ENCODE measurements at places on chromosomes 1 and 21.

GRCh38 chr1:93746021-93746812 is 64.6 kb upstream of the BCAR3 start:
- peak; percentile 16 for DNase-seq

- DNase-seq: peak; percentile 55
These were observed 83.4 kb upstream of the KCNE2 start for GRCh38 chr21:34280389-34280795.

- no peak for DNase-seq
These were observed 54.9 kb upstream of the TSPAN2 start for GRCh38 chr1:115144176-115144575.

DNA sequence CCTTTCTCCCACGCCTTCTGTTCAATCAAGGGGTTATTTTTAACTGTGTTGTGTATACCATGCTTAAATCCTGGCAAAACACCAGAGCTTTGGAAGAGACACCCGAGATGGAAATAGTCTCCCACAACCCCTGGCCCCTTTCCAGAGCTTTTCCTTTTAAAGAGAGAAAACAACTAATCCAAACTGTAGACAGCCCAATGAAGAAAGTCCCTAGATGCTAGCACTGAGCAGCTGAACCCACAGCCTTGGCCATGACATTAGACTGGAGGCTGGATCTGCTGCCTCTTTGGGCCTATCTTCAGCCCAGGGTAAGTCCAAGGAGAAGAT is 64.9 kb upstream of the ARTN start:
- DNase-seq: no peak

- no peak for DNase-seq
These were observed 2.7 kb upstream of the RBM15 start for GRCh38 chr1:110336300-110337039.

DNA sequence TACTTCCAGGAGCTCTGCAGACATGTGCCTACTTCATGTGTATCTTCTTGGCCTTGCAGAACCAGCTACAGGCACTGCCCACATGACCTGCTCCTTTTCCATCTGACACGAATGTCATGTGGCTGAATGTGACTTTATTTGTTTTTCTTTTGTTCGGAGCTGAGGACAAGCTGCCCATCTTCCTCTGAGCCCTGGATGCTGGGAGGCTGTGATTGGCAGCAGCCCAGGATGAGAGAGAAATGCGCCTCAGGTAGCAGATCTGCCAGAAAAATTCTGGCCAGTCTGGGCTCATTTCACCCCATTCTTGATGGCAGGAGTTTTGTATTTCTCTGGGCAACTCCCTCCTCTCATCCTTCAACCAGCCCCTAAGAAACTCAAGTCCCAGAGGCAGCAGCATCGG is 372.0 kb downstream of the RPS6KC1 start:
- no peak for DNase-seq

DNA sequence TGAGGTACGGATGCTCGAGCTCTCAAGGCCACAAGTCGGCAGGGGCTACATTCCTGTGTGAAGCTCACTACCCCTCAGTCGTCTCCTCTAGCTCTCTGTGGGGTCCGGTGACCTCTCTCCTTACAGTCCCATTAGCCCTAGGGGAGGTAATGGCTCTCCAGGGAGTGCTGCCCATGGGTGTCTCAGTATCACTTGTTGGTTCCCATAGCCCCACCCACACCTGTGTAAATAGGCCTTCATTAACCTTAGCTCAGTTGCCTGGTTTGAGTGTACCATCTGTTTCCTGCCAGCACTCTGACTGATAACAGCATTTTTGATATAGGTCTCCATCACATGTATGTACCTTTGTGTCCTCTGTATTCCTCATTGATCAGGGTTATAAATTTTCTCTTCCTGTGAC is 133.2 kb upstream of the KCNJ15 start:
- no peak for DNase-seq

GRCh38 chr1:216960716-216961115 is 237.5 kb upstream of the ESRRG start:
- no peak for DNase-seq

GRCh38 chr1:159653201-159653600 is 61.2 kb downstream of the CRP start:
- no peak for DNase-seq

DNA sequence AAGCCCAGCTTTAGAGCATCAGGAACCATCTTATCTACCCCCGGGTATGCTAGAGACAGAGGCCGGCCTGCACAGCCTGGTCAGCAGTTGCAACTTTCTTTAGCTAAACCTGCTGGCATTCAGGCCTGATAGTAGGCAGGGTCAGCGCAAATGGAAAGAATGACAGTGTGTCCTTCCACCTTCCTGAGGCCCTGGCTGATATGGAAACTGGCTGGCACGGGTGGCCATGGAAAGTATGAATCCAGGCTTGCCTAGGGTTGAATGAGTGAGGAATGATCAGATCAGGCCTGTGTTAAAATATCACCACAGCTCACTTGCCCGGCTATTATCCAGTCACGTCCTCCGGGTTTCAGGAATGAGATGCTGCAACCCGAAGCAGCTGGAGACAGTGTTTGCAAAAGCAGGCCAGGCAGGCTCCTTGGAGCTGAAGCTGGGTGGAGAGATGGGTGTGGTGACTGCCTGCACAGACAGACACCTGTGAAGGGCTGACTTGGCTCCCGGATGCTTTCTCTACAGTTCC is 34.7 kb downstream of the RCAN1 start:
- DNase-seq: peak; percentile 95

GRCh38 chr1:174165471-174166137 is 6.3 kb downstream of the RABGAP1L start:
- no peak for DNase-seq

DNA sequence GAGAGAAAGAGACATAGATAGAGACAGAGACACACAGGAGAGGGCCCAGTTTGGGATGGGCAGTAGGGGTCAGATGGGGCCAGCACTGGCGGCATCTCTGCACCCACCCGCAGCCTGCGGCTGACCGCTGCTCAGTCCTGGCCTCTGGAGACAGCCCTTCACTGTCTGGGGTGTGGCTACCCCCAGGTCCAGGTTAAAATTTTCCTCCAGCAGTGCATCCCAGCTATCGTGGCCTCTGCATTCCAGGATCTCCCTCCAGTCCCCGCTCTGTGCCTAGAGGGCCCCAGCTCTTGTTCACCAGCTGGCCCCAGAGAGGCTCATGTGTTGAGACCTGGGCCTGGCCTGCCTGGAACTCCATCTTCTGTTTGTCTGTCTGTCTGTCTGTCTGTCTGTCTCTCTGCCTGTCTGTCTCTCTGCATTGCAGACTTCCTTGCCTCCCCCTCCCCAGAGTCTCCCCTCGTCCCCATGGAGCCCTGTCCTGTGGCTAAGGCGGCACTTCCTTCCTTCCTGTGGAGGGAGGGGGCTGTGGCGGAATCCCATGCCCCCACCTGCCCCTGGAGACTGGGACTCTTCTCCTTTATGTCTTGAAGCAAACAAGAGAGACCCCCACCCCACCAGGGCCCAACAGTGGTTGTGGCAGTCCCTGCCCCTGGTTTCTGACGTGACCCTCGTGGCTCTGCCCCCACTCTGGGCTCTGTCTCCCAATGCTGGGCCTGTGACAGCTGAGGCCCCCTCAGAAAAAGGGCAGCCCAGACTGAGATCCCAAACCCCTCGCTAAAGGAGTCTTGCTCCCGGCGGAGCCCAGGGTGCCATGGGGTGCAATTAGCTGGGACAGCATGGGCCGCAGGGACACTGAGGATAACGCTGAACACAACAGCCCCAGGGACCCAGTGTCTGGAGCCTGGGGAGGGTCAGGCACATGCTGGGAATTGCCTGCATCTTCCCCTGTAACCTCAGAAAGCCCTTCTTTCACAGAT is 241.8 kb downstream of the NPHP4 start:
- DNase-seq: no peak

DNA sequence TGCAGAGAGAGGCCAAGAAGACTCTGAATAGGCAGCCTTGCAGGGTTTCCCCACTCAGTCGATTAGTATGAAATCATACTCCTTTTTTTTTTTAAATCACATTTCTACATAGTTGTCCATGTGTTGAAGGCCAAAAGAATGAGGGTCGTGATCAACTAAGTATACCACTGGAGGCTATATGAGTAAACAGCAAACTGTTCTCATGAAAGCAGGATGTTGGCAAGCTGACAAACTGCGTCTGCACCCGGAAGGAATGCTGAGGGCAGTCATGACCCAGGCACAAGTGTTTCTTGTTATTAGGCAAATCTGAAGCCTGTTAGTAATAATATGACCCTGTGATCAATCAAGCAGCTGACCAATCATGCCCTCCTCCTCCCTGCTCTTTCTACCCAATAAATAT is 213.2 kb downstream of the USH2A start:
- DNase-seq: peak; percentile 50

DNA sequence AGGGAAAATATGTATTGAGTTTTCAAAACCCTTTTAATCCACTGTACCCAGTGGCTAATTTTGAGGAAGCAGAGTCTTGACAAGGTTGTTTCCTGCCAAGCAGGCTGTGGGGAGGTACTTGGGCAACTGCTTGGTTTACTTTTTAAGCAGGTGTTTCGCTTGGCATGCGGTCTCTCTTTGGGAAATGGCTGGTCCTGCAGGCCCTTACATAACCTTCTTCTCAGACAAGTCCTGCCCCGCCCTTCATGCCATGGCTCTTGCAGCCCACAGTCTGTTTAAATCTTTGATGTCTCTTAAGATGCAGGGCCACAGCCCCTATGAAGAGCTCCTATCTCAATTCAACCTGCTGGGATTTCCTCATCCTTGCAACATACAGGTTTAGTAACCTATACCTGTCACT is 36.0 kb upstream of the ABCD3 start:
- peak; percentile 64 for DNase-seq

DNA sequence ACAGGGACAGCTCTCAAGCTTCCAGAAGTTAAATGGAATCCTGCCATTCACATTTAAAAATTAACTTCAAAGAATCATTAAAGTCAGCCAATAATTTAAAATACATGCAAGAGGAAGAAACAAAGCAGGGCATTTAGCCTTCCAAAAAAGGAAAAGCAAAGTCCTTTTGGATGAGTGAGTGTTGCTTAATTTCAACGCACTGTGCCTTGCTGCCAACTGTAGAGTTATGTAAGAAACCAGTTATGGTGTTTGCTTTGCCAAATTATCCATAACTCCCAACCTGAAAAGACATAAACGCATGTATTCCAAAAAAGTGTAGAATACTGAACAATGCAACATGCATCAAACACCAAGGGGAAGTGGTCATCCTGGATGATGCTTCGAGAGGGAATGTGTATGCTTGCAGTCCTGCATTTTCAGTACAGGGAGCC is 16.1 kb upstream of the KCNE1 start:
- DNase-seq: peak; percentile 53
